ENCODE measurements at places on chromosomes 4 and X.

- DNase-seq = no peak
Observed at GRCh38 chr4:40173470-40173875, 23.4 kb upstream of the RHOH start.

DNA sequence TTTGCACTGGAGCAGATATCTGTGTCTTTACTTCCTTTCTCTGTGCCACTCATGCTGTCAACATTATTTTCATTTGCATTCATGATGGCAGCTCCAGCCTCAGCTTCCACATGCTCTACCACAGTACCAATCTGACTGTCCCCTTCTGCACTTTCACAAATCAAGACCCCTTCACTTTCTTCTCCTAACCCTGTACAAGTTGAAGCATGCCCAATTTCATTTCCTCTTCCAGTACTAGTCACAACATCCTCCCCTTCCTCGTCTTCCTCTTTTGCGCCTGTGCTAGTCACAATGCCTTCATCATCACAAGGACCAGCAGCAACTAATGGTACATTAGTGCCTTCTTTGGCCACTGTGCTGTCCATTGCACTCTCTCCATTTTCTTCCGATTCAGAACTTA is 26.5 kb downstream of the BOD1L1 start:
- DNase-seq = no peak

GRCh38 chr4:158652920-158653319 is 18.8 kb downstream of the C4orf46 start:
- no peak for DNase-seq

DNA sequence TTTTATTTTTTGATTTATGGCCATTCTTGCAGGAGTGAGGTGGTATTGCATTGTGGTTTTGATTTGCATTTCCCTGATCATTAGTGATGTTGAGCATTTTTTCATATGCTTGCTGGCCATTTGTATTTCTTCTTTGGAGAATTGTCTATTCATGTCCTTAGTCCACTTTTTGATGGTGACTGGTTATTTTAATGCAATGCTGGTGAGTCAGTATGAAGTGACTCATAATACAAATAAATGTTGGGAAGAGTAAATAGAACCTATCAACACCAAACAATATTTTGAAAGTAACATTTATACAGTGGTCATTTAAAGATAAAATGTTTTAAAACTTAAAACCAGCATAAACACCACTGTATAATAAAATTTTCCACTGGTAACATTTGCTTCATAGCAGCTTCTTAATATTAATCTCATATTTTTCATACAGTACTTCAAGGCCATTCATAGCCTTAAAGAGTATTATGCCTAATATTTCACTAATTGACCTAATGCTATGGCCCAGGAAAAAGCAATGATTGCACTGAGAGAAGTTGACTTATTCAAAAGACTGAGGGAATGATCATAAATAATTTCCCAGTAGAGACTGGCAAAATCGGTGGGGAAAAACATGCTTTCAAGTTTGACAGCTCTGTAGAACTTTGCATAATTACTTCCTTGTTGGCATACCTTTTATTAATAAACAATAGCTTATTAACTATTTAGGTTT is 33.9 kb downstream of the CASK start:
- no peak for DNase-seq

GRCh38 chr4:99234331-99235010 is 15.4 kb upstream of the ADH6 start:
- no peak for DNase-seq

DNA sequence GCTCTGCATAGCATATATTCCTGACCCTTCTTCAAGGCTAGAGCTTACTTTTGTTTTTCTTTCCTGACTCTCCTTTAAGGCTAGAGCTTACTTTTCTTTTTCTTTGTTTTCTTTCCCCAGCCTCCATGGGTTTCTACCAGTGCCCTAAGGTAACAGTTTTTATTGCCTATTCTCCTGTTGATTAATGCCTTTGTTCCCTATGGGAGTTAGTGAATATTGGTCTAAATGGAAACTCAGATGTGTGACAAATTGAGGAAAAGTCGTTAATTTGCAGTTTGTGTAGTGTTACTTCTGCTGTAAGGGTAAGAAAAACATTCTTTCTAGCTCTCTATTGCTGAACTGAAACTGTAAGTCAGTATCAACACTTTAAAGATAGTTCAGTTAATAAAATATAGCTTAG is 358.7 kb downstream of the IL15 start:
- DNase-seq = no peak

- DNase-seq = no peak
Observed at GRCh38 chrX:18354369-18355223, at the start of gene SCML2. SCML2 (minus strand) TSS chrX:18354688; CDS start chrX:18334071, 20,617 bp downstream.

DNA sequence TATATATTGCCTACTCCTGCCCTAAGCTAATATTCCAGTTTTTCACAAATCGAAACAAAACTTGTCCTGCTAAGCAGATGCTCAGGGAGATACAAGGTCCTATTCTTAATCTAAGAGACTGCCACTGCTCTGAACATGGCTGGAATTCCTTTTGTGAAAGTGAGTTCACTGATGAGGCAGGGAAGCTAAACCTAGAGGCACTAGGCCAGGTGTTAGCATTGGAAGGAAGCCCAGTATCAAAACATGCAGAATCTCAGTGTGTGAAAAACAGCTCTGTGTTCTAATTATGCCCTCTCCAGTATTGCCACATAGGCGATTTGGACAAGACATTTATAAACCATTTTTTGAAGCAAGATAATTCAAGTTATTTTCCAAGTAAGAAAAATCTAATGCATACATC is 47.6 kb downstream of the ABCG2 start:
- no peak for DNase-seq

- no peak for DNase-seq
Observed at GRCh38 chr4:43411226-43411625, 518.7 kb downstream of the GRXCR1 start.

DNA sequence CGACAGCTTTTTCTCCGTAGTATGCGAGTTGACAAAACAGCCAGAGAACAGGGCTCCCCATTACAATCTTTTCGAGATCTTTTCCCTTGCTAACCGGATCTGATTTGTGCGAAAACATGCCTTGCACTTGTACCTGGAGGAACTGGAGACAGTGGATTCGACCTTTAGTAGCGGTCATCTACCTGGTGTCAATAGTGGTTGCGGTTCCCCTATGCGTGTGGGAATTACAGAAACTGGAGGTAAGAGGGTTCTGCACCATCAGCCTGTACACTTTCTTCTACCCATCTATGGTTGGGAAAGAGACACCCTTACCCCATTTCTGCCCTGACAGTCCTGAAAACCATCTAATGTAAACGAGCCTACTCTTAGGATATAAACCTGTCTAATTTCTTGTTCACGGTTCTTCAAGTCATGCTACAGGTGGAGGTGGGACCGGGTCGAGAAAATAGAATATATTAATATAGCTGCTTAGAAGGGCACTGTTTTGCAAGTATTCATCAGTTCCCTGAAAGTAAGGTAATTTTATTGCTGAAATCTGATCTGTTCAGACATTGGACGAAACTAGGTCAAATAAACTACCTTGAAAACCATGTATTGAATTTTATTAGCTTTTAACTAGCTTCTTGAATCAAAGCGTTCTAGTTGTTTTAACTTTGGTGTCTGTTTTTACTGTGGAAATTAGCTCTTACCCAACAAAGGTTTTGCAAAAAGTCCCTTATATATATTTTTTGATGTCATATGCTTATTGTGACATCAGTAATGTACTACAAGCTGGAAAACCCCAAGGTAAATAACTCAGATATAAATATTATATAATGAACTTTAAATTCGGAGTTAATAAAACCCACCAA is 869 bp downstream of the TMEM184C start:
- no peak for DNase-seq

DNA sequence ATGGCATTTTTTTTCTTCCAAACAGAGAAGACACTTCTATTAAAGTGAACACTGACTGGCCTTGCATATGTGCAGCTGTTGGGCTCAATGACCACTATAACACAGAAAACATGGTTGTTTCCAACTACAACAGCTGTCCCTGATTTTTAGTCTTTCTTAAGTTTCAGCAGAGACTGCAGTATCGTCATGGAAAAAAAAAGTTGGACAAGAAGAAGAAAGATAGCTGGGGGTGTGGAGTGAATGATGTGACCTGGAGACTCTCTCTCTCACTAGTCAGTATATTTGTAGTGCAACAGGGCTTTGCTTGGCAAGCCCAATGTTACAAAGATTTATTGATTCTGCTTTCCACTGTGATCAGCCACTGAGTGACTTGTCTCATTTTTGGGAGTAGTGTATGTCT is 29.5 kb upstream of the C4orf54 start:
- DNase-seq = no peak

DNA sequence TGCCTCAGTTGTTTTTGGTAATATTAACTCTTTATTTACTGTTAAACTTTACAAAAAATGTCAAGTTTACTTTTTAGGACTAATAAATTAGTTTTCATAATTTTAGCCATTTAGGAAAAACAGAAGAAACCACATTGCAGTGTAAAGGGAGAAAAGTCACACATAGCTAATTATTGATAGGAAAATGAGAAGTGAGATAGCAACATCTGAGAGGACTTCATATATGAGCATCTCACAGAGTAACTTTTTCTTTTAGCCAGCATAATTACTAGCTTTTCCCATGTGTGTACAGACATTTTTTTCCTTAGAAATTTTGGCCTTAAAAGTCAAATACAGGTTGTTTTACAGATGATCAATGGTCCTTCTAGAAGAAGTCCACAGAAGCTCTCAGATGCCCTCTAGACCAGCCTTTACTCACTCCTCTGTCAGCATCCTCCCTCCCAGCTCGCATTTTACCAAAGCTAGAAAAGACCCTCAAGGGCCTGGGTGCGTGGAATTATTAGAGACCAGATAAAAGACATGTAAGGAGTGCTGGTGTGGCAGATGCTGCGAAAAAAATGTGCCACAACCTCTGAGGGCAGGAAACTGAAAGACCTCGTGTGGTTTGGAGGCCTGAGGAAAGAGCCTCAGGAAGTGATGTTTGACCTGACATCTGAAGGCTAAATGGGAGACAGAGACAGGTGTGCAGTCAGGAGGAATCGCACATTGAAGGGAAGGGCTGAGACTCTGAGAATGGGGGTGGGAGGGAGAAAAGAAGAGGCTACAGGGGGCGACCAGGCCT is 156.9 kb downstream of the CBR4 start:
- no peak for DNase-seq

DNA sequence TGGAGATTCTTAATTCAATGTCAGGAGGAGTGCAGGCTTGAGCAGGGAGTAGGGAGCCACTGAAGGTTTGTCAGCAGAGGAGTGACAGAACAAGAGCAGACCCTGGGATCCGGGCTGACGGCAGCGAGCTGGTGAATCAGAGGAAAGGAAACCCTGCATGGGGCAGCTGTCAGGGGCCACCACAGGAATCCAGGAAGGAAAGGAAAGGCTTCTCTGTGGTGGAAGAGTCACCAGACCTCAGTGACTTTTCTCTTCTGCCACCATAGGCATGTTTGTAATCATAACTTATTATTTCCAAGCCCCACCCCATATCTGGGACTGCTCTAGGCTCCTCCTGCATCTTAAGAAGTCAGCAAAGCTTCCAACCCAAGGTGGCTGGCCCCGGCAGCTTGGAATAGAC is 150.9 kb downstream of the BCOR start:
- DNase-seq = no peak

- DNase-seq = peak; percentile 53
Observed at GRCh38 chr4:118981839-118982381, 93.3 kb downstream of the SYNPO2 start.

GRCh38 chr4:40377512-40378365 is 42.6 kb downstream of the CHRNA9 start:
- DNase-seq = no peak

- DNase-seq = no peak
Observed at GRCh38 chr4:183550345-183551093, 45.7 kb downstream of the ING2 start.

DNA sequence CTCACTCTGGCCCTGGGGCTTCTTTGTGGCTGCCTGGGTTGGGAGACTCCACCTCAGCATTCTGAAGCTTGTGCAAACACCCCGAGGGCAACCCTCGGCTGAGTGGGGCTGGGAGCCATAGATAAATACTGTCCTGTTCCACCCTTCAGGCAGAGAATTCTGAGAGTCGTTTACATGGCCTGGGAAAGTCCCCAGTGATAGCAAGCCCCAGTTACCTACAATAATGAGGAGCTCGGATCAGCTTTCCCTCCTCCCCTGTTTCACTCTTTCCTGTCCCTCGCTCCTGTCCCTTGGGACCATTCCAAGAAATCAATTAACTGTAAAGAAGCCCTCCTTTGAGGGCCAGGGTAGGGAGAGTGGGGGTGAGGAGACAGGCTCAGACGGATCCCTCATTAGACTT is 31.6 kb upstream of the DDX3X start:
- DNase-seq = no peak

DNA sequence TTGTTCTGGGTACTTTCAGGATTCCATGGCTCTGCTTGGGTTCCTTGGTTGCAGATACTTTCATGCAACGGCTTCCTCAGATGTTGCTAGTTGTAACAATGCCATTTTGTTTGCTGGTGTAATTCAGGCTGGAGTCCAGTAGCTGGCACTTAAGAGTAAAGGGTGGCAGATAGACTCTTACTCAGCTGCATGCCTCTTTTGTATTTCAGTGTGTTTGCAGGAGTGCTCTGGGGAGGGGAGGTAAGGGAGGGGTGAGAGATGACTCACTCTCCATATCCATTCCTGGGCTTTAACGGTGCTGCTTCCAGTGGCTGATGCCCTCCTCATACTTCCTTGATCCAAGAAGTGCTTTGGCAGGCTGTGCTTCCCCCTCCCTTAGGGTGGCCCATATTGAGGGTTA is 155.2 kb downstream of the ZNF330 start:
- DNase-seq = no peak

DNA sequence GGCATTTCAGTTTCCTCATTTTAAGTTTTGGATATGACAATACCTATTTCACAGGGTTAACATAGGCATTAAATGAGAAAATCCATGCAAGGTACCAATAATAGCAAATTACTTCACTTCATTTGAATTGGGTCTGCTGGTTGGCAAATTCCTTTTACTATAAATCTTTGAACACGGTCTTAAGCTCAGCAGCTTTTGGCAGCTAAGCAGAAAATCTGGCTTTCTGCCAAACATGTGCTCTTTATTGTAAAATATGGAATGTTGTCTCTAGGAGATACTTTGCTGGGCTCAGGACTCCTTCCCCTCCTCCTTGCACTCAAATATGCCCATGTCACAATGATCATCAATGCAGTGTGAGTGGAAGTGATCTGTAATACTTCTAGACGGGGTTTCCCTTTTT is 16.8 kb upstream of the DMP1 start:
- peak; percentile 40 for DNase-seq

- DNase-seq = no peak
Observed at GRCh38 chrX:116872931-116873330, 410.2 kb upstream of the CT83 start.

- DNase-seq = no peak
Observed at GRCh38 chr4:101345271-101345595, 2.1 kb downstream of the PPP3CA start.

GRCh38 chr4:141126769-141127168 is 6.5 kb downstream of the RNF150 start:
- no peak for DNase-seq

- DNase-seq = peak; percentile 23
Observed at GRCh38 chr4:41287005-41287404, 30.3 kb downstream of the UCHL1 start.
